Stimulated activated CD8-positive, alpha-beta memory T cell treated with anti-CD3 and anti-CD28 coated beads, Interleukin-7, amount 100 ng/mL, for 4 hours (primary cell): ENCODE measurements at places on chromosomes 2 and 18.

DNA sequence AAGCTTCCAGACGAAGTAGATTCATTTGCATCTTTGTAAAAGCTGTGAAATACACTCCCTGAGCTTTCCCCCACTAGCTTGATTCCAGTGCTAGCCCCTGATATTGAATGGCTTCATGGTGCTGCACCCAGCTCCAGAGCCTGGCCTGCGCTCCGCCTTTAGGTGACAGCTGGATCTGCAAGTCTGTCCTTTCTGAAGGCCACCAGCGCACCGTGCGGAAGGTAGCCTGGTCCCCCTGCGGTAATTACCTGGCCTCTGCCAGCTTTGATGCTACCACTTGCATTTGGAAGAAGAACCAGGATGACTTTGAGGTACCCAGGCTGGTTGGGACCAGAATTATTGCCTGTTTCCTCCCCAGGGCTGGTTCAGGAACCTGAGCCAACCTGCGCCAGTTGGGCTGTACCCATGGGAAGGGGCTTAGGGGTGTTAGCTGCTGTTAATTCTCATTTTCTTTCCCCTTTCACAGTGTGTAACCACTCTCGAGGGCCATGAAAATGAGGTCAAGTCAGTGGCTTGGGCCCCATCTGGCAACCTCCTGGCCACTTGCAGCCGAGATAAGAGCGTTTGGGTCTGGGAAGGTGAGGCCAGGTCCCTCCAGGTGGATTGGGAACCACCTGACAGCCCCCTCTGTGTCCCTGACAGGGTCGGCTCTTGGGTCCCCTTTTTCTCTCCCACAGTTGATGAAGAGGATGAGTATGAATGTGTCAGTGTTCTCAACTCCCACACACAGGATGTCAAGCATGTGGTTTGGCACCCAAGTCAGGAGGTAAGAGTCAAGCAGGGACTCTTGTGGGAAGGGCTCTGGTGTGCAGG, 1.3 kb downstream of the CIAO1 start:
- DNase-seq, result no peak

- no peak for DNase-seq
Measured at GRCh38 chr18:2913398-2914005, 66.7 kb downstream of the EMILIN2 start.

DNA sequence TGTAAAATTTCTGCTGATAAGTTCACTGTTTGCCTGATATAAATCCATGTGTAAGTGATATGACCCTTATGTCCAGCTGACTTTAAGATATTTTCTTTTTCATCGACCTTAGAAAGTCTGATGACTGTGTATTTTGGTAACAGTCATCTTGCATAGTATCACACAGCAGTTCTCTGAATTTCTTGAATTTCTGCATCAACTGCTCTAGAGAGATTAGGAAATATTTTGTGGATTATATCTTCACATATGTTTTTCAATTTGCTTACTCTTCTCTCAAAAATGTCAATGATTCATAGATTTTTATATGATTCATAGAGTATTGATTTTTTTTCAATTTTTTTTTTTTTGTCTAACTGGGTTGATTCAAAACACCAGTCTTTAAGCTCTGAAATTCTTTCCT, 945.3 kb downstream of the TRIB2 start:
- DNase-seq, result no peak

- DNase-seq, result no peak
Measured at GRCh38 chr2:50358586-50358985, 673.3 kb downstream of the NRXN1 start.

DNA sequence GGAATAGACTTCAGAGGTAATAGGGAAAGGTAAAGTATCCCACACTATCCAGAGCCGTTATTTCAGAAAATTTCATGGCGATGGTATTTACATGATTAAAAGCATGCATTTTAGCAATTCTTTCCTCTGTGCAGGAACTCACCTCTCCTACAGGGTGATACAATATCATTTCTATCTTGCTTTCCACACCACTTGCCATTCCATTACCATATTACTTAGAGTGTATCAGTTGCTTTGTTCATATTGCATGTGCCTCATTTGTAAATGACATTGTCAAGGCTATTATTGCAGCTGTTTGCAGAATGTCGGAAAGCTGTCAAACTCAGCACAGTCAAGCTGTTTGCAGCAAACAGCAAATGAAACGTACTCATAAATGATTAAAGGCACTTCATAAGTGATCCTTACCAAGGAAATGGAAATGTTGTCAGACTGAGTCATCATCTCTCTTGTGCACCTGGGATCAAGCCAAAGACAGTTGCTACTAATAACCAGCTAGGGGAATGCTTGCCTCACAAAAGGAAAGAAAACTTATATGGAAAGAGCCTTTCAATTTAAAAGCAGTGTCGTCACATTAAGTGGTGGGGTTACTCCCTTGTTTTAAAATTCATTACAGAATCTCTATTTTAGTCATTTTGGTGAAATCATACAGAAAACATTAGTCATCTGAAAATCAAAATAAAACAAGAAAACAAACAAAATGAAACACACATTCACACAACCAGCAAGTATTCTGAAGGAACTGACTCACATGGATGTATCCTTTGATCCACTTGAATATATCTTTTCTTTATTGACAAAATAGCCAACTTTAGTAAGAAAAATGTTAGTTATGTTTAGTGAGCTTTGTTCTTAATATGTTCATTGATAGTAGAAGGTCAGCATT, 1064.1 kb upstream of the CNTNAP5 start:
- no peak for DNase-seq

DNA sequence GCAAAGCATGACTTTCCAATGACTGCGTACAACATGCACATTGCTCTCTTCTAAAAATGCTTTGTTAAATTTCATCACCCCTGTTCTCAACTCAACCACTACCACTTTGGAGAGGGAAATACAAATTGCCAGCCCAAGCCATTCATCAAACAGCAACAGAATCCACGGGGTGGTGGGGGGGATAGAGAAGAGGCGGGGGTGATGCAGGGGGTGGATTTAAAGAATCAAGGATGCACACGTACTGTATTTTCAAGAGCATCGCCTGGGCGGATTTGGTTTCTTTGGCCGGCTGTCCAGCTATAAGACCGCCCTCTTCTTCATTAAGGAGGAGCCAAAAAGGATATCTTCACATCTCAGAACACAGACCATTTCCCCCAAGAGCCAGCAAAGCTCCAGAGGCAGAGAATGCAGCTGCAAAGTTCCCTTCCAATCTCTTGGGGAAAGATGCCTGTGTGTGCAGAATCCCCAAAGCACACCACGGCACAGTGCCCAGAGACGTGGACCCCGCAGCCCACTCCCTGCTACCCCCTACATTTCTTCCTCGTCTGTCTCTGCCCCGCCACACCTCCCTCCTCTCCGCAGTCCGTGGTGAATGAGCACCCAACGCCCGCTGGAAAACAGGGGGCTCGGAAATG, 977 bp downstream of the SLC8A1 start:
- DNase-seq, result no peak

GRCh38 chr2:72955228-72956049, 38.1 kb downstream of the EMX1 start:
- no peak for DNase-seq

DNA sequence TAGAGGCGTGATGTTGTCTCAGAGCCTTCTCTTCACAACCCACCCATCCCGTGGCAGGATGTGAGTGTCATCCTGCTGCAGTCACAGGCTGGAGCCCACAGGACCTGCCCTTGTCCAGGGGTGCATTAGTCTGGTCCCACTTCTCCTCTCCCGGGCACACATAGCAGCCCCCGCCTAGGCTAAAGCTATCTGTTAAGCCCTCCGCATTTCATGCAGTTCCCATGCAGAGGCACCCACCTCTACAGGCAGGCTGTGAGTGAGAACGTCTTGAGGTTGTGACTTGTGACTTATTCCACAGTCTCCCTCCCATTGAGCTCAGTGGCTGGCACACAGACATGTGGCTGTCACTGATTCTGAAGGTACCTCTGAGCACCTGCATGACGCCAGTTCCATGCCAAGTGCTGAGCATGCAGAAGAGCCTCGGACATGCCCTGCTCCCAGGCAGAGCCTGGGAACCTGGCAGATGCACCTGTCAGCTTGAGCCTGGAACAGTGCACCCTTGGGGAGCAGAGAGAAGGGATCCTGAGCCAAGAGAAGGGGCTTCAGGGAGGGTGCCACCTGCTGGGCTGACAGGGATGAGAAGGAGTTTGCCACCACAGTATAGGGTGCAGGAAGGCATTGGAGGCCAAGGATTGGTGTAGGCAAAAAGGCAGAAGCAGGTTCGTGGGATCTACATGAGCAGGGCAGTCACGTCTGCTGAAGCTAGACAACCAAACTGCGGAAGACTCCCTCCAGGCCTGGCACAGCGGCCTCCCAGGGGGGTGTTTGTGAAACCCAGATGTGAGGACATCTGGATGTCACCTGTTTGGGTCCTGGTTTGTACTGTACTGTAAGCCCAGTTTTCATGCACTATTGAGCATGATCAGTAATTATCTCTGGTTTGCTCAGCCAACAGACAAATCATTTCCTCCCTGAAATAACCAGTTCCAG, 213.6 kb downstream of the GLI2 start:
- no peak for DNase-seq

DNA sequence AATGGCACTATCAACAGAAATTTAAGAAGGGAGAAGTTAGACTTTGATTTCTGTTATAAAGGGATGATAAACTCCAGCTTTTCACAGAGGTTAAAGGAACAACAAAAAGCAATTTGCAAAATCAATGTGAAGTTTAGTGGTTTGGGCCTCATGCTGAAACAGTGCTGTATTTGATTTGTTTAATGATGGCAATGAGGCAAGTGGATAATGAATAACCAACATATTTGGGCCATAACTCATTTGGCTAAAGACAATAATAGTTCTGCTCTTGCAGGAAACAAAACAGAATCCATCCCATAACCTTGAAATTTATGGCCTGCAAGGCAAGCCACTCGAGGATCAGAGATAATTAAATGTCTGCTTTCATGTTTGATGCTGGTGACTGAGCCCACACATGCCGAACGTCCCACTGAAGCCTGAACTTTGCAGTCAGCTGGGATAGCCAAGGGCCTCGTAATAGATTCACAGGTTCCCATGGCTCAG, 56.5 kb downstream of the TPGS2 start:
- no peak for DNase-seq

- DNase-seq, result no peak
Measured at GRCh38 chr2:227671170-227671905, 4.7 kb downstream of the SCYGR5 start.

- DNase-seq, result no peak
Measured at GRCh38 chr2:190722835-190723234, 74.0 kb downstream of the NAB1 start.

DNA sequence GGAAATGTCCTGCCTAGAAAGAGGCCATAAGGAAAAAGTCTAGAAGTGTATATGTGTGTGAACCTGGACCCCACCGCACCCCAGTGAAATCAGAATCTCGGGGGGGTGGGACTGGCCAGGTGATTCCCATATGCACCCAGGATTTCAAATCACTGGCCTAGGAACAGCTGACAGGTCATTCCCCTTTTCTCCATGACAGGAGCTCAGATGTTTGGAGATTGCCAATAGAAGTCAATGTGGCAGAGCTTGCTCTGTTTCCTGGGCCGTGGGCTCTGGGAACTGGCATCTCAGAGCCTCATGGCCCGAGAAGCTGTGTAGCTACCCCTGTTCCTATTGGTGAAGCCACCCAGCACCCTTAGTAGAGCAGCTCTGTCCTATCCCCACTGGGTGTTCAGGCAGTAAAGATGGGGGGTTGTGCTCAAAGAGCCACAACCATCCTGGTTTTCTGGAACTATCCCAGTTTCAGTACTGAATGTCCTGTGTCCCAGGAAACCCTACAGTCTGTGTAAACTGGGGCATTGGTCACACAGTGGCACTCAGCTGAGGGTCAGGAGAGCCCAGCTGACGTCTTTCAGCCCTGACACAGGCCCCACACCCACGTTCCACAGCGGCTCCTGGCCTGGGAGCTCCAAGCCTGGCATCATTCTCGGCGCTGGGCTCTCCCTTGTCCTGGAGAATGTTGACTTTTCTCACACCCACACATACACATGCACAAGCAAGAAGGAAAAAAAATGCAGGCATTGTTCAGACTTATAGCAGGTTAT, 18.9 kb downstream of the GNLY start:
- no peak for DNase-seq

GRCh38 chr2:70565039-70565731, 11.6 kb upstream of the TGFA start:
- no peak for DNase-seq

GRCh38 chr2:113361051-113361450, 76.4 kb upstream of the ZNG1B start:
- DNase-seq, result no peak

- DNase-seq, result no peak
Measured at GRCh38 chr2:3867469-3867868, 164.1 kb downstream of the DCDC2C start.

- no peak for DNase-seq
Measured at GRCh38 chr2:29394311-29394980, 279.2 kb downstream of the CLIP4 start.

- no peak for DNase-seq
Measured at GRCh38 chr2:66437109-66437690, 2.3 kb downstream of the MEIS1 start.

DNA sequence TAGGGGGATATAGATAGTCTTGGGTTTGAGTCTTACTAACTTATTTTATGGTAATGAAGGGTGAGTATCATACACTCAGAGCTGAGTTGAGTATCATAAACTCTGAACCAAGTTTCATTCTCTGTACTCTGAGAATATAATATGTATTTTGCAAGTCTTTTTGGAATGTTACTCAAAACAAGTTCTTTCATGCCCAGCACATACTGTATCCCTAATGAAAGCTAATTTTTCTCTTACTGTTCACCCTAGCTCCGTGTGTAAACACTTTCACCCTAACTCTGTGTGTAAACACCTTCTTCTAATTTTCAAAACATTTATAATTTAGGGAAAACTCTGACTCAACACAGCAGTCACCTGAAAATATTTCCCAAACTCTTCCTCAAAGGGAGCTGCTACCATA, 29.7 kb upstream of the CHST9 start:
- DNase-seq, result no peak

DNA sequence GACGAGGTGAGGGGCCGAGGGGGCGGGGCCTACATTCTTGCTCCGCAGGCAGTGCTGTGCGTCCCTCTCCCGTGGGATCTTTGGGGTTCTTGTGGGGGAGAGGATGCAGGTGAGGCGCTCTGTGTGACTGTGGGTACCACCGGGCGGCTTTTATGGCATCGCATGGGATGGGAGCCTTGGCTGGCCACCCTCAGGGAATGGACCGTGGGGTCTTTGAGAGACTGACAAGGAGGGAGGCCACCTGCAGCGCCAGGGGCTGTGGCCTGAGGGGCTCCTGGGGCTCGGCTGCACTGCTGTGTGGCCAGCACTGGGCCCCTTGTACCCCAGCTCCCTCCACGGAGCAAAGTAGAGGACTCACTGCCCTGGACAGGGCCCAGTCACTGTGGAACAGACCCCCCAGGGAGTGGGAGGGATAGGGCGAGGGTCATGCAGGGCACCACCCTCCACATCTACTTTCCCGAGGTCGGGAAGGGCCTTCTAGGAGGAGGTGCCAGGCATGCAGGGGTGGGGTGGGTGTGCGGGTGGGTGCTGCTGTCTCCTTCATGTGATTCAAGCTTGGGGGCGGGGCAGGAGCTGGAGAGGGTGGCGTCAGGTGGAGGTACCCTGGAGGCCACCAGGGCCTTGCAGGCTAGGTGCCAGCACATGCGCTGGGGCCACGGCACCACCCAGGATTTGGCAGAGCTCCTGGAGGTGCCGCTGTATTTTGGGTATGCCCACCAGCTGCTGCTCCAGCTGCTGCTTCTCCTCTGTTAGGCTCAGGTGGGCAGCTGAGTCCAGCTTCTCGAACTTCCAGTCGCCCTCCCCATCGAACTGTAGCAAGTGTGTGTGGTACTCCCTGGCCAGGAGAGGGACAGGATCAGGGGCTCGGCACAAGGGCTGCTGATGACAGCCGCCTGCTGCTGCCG, 1072.4 kb downstream of the RPIA start:
- DNase-seq, result no peak
